ENCODE measurements at places on chromosomes 2 and 18.

GRCh38 chr2:231533777-231534125 lies 3.5 kb upstream of the NMUR1 start:
- no peak for DNase-seq

GRCh38 chr2:232447638-232448303 lies 8.2 kb upstream of the ALPI start:
- no peak for DNase-seq

DNA sequence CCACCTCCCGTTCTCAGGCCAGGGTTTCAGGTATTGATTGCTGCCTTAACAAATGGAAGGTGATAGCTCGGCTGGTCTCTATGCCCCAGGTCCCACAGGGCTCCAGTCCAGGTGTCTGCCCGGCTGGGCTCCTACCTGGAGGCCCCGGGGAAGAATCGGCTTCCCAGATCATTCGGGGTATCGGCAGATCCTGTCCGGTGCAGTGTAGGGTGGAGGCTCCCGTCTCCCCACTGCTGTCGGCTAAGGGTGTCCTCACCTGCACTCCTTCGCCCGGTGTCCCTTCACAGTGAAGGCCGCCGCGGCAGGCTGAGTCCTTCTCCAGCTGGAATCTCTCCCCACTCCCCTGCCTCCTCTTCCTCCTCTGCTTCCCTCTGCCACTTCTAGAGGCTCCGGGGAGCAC lies 573.9 kb upstream of the SALL3 start:
- DNase-seq, result no peak

- no peak for DNase-seq
Measured at GRCh38 chr2:174827371-174828369, 63.4 kb upstream of the CHRNA1 start.

DNA sequence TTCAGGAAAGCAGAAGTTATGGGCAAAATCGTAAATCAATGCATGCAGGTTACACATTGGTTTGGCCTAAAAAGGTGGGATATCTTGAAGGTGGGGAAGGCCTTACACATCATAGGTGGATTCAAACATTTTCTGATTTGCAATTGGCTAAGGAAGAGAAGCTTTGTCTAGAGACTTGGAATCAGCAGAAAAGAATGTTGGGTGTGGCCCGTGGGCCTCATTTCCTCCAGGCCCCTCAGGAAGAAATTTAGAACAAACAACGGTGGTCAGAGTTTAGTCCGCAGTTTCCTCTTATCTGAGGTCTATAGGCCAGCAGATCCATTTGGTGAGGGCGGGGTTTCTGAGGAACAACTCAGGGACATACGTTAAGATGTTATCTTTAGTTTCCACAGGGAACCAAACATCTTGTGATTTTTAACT lies 50.9 kb upstream of the AFF3 start:
- no peak for DNase-seq

DNA sequence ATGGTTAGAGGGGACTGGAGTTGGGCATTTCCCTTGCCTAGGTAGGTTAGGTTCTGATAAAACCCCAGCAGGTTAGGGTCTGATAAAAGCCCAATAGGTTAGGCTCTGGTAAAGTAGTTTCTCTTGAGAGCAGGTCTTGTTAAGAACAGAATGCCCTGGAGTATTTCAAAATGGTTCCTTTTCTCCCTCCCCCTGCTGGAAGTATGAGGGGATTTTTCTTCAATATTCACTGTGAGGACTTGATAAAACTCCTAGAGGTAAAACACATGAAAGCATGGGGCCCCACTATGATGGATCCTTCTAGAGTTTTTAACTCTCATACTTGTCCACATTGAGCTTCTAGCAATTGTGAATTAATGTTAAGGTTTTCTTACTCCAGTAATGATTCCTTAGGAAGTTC lies 27.6 kb downstream of the ANKAR start:
- no peak for DNase-seq

DNA sequence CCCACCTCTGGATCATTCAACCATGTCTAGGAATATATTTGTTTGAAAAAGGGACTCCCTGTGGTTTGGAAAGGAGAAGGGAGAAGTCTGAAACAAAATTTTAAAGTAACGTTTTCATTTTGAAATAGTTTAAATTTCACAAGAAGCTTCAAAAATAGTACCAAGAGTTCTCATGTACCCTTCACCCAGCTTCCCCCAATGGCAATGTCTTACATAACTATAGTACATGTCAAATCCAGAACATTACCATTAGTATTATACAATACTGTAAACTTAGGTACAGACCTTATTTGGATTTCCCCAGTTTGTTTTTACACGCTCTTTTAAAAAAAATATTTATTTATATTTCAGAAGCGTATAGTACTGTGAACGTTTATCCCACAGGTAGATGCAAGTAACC lies 4.0 kb upstream of the LYG2 start:
- no peak for DNase-seq

DNA sequence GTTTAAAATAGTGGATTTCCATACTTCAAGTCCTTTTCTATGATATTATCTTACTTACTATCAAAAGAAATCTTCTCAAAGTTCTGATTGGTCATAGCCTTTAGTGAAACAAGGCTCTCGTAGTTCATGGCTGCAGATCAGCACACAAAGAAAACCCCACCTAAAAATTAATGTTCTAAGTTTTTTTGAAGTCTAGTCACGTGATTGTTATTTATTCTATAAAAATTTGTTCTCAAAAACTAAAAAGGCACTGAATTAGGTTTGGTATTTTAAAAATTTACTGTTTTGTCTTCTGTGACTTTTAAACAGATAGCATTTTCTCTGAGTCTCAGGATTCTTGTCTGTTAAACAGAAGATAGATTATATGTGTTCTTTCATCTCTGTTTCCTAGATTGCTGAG lies 122.4 kb downstream of the KCNH7 start:
- DNase-seq, result no peak

DNA sequence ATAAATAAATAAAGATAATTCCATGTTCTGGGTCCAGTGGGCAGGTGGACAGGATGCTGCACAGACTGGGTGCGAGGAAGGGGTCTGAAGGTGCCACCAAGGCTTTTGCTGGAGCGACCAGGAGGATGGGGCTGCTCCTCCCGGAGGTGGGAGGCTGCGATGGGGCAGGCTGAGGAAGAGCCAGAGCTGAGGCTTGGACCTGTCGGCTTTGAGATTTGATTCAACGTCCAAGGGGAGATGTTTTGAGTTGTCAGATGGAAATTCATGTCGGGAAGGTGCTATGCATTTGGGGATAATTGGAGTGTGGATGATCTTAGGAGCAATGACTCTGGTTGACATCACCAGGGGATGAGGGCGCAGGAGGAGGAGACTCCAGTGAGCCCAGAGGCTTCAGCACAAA lies 11.7 kb downstream of the ALLC start:
- no peak for DNase-seq

- DNase-seq, result no peak
Measured at GRCh38 chr2:6924924-6925409, 7.8 kb downstream of the RNF144A start.

- DNase-seq, result no peak
Measured at GRCh38 chr2:161044095-161044865, 115.9 kb upstream of the TANK start.

DNA sequence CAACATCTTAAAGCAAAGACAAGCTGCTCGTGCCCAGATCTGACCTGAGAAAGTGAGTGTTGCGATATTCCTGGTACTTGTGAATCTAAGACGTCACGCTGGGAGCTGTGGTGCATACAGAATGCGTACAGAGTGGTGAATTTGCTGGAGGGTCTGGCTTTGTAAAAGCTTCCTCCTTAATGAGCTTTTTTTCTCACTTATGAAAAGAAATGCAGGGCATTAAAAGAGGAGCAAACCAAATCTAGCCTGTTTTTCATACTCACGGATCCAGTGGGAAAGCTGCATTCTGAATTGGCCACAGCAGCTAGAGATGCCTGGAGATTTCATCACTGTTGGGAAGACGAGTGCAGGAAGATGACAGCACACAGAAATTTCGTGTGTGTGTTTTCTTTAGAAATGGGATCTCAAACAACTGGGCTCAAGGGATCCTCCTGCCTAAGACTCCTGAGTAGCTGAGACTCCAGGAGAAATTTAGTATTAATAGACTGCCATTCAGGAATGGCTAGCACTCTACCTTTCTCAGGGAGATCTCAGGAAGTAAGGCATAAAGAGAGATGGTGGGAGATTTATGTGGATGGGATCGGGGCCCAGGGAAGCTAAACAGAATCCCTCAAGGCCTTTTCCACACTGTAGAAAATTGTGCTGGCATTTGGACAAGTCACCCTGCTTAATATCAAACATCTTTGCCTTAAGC lies 181.3 kb downstream of the ALPK2 start:
- no peak for DNase-seq

- DNase-seq, result no peak
Measured at GRCh38 chr18:75977081-75977480, 518.0 kb downstream of the ZNF516 start.

- no peak for DNase-seq
Measured at GRCh38 chr2:113203217-113203530, 29.4 kb downstream of the PSD4 start.

DNA sequence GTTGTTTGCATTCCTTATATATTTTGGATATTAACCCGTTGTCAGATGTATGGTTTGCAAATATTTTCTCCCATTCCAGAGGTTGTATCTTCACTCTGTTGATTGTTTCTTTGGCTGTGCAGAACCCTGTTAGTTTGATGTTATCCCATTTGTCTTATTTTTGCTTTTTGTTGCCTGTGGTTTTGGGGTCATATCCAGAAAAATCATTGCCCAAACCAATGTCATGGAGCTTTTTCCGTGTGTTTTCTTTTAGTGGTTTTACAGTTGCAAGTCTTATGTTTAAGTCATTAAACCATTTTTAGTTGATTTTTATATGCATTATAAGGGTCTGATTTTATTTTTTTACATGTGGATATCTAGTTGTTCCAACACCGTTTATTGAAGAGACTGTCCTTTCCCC lies 35.8 kb downstream of the PPIG start:
- no peak for DNase-seq

GRCh38 chr2:2399396-2399795 lies 68.3 kb upstream of the MYT1L start:
- DNase-seq, result no peak

DNA sequence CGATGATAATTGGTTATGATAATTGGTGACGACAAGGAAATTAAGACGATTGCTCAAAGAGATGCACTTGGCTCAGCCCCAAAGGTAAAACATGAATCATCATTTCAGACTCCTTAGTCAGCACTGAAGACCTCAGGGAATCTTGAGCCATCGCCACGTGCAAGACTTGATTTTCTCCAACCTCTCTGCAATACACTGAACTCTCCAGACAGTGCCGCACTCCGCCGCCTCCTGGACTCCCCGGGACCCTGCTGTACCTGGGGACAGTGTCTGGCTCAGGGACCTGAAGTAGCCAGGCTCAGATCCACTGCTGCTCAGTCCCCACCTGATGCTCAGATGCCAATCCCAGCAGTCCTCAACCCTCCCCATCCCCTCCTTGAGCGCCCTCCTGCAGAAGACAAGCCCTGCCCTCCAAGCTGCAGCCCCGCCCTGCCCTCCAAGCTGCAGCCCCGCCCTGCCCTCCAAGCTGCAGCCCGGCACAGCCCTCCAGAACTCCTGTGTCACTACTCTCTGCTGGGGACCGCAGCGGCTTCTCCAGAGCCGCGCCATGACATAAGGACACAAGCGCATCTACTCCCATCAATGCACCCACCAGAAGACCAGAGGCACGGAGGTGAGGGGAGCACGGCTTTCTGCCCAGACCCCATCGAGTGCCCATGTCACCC lies 1.1 kb downstream of the TMEM18 start:
- no peak for DNase-seq
